ENCODE measurements at places on chromosomes 6 and 20.

DNA sequence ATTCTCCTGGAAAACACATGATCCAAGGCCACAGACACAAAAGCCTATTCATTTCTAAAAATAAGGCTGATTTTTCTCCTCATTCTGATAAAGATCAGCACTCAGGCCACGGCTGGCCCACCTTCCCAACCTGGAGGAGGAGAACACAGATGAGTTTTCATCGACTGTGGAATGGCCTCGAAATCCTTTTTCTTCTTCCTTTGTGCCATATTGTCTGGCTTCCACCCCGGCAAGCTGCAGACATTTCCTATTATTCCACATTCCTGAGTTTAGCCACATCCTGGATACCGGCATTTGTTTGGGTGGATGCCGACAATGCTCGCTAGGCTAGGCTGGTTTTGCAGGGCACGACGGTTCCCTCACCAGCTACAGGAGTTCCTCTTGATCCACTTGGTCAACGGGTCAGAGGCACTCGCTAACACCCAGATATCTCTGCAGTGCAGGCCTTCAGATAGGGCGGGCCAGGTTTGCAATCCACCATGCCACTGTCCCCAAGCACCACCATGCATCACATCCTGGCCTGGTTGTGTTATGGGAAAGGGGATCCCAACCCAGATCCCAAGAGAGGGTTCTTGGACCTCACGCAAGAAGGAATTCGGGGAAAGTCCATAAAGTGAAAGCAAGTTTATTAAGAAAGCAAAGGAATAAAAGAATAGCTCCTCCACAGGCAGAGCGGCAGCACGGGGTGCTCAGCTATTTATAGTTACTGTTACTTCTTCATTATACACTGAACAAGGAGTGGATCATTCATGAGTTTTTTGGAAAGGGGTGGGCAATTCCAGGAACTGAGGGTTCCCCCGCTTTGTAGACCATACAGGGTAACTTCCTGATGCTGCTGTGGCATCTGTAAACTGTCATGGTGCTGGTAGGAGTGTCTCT lies 4.2 kb upstream of the CTSZ start:
- DNase-seq: no peak

DNA sequence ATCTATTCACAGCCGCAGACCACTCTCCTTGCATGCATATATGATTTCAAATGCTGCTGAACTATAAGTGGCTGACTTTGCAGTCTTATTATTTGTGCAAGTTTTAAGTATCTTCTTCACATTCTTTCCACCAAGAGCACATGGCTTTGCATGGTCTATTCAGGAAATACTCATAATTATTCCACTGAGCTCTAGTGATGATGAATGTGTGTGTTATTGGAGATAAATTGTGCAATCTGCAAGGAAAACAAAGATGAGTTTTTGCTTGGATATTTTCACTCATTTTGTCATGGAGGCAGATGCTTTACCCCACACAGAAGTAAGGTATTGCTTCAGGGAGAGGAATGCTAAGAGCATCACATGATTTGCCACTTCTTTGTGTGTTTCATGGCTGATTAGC lies 764.6 kb downstream of the TBC1D32 start:
- DNase-seq: no peak

- no peak for DNase-seq
These were observed 202.2 kb downstream of the ATXN1 start for GRCh38 chr6:16559071-16559470.

DNA sequence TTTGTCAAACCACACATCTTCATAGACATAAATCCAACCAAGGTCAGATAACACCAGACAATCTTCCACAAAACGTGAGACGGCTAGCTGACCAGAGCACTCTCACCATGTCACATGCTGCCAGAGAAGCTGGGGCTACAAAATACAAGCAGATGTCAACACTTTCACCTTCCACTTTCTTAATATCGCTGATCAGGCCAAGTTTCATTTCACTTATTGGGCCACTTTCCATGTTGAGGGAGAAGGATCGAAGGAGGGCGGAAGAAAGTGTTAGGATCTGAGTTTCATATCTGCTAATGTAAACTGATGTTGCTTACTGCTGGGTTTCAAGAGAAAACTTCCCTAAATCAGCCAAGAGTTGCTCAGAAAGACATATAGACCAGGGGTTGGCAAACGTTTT lies 177.0 kb upstream of the PRDM1 start:
- DNase-seq: no peak

- DNase-seq: no peak
These were observed 29.0 kb upstream of the DEK start for GRCh38 chr6:18293076-18293904.

- DNase-seq: no peak
These were observed 41.4 kb downstream of the MAP3K7 start for GRCh38 chr6:90545448-90545847.

GRCh38 chr20:801678-802077 lies 31.8 kb upstream of the FAM110A start:
- DNase-seq: no peak

DNA sequence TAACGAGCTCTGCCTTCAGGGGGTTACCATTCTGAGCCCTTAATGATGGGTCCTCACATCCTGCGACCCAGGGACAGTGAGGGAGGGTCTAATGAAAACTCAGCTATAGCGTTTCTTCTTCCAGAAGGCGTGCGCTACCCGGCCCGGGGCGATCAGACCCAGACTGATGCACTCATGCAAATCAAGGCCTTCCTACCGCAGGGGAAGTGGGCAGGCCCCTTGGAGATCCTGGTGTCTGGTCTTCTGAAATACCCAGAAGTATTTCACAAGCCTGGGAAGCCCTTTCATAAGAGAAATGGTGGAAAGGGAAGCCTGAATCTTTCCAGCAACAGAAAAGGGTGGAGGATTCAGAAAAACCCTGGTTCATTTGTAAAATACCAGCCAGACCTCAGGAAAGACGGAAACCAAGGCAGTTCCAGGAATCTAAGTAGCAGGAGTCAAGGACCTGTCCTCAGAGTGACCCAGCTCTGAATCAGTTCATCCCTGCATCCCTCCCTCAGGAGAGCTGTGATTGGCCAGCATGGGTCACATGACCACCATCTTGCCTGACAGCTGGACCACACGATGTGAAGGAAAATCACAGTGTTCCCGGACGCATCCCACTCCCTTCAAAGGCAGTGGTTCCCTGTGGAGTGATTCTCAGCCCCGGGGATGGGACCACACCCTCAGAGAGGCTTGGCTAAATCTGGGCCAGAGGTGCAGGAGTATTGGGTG lies 12.7 kb downstream of the BFSP1 start:
- DNase-seq: no peak

- no peak for DNase-seq
These were observed 731.4 kb upstream of the CITED2 start for GRCh38 chr6:140105857-140106256.

- DNase-seq: no peak
These were observed 18.3 kb downstream of the CPNE5 start for GRCh38 chr6:36820700-36821580.

- DNase-seq: no peak
These were observed 70.2 kb downstream of the LYRM4 start for GRCh38 chr6:5190507-5190906.

DNA sequence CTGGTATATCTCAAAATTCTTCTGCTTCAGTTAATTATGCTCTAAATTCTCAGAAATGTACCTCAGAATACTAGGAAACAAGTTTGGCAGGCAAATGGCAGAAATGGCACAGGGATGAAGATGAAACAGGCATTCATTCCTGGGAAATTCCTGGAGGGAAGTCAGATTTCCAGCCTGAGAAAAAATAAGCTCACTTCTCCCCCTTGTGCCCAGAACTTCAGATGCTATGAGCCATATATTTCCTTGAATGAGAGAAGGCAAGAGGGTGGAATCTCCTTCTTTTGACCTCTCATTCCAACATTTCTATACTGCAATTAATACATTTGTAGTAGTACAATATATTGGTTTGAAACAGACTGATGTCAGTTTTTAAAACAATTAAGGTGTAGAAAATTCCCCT lies 22.8 kb downstream of the RGS17 start:
- no peak for DNase-seq

DNA sequence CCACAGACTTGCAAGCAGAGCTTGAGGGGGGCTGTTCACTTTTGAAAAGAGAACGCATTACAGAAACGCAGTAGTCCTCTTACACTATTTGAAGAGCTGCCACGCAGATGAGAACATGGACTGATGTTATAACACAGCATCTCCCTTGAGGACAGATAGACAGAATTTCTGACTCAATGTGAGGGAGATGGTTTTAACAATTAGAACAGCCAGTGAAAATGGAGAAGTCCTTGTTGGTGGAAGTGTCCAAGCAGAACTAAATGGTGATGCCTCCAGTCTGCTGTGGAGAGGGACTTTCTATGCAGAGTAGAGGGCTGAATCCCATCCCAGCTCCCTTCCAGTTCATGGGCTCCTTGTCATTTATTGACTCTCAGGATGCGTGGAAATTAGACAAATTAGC lies 100.0 kb downstream of the RREB1 start:
- DNase-seq: no peak

DNA sequence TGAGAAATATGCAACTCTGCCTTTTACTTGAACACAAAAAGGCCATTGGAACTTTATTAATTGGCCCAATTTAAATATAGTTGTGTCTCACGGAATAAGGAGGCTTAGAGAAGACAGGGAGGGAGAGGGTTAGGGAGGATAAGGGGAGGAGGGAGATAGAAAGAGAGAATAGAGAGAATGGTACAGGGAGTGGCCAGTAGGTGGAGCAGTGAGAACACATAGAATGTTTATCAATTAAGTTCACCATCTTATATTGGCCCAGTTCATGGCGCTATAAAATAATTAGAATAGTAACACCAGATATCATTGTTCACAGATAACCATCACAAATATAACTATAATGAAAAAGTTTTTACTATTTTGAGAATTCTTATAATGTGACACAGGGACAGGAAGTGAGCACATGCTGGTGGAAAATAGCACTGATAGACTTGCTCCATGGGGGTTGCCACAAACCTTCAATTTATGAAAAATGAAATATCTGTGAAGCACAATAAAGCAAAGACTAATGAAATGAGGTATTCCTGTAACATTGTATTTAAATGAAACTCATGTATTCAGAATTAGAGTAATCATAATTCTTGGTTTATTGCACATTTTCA lies 374.1 kb upstream of the MANEA start:
- DNase-seq: peak; percentile 0

- no peak for DNase-seq
These were observed 13.4 kb upstream of the GHRH start for GRCh38 chr20:37274851-37275524.

DNA sequence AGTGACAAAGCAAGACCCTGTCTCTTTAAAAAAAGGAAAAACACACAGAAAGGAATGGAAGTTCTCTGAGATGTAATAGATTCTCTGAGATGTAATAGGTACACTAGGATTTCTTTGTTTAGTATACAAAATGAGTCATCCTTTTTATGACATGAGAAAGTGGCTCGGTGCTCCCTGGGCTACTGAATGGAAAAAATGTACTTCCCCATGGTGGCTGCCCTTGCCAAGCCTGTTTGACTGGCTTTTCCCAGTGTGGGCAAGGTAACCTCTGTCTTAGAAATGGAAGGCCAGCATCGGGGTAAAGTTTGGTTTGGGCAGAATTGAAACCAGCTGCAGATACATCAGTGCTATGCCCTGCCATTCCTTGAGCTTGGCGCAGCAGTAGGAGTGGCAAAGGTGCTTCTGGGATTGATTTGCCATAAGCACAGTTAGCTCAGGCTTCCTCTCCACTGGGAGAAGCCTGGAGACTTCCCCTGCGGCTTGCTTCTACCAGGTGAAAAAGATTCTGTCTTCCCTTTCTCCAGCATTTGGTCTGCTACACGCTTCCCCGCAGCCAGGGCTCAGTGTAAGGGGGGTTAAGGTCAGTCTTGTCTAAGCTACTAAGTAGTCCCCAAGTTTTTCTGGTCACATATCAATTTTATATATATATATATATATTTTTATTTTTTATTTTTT lies 24.5 kb downstream of the ARFGEF2 start:
- no peak for DNase-seq

DNA sequence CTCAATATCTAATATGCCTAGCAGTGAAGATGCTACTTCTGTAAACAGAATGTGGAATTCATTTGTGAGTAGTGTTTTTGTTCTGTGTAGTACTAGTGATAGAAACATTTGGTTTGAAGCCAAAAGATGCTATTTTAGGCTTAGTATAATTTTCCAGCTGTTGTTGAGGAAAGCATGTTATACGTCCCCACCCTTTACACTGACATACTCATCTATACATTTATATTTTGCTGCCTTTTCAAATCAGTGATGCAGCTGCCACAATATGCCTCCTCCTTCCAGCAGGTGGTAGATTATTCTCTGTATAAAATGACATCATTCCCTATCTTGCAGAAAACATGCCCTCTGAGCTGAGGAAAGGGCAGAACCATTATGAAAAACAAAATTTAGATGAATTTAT lies 1217.6 kb upstream of the GJE1 start:
- no peak for DNase-seq

- DNase-seq: no peak
These were observed 159.7 kb downstream of the BTBD9 start for GRCh38 chr6:38480036-38480435.

- DNase-seq: no peak
These were observed 45.5 kb downstream of the HMGN3 start for GRCh38 chr6:79188885-79189480.

DNA sequence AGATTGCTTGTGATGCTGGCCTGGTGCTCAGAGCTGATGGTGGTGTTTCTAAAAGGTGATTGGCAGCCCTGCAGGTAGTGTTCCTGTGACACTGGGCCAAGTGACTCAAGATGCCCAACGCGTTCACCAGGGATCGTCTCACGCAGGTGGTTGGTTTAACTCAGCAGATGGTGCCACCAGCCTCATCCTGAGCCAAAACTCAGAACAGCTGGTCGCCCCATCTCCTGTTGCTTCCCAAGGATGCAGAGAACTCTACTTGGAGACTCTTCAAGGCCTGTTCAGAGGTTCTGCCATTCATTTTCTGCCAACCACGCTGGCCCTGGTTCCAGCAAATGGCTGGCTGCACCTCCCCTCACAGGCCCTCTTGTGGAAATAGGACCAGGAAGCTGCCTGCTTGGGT lies 394.4 kb downstream of the CDH26 start:
- no peak for DNase-seq

DNA sequence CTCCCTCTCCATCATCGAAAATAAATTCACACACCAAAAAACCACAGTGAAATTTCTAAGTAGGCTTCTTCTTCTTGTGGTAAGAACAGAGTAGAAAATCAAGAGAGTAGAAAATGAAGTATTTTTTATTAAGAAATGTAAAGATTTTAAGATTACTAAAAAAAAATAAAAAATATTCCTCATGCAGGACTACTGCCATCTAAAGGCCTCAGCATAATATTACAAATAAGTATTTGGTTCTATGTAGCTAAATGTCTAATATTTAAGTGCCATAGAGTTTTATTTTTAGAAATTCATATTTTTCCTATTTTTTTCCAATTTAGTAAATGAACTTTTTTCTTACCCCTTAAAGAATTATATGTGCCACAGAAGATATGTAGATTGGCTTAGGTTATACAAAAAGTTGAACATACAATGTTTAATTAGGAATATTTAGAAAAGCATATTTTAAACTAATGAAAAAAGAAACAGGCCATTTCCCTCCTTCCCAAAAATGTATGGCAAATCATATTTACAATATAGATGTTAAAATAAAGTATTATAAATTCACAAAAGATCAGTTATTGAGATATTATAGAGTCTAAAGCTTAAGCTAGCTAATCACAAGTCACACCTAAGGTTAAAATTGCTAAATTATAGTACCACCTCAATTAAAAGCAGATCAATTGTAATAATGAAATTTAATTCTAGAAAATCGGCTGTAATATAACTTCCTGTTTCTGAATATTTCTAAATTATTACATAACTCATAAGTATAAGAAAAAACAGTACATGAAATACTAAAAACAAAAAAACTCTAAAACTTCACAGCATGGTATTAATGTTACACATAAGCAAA lies 3.5 kb upstream of the NT5DC1 start:
- no peak for DNase-seq
